ENCODE measurements at places on chromosomes 12 and 14.

GRCh38 chr12:100593490-100593889, 20.0 kb downstream of the GAS2L3 start:
- peak; percentile 74 for DNase-seq

DNA sequence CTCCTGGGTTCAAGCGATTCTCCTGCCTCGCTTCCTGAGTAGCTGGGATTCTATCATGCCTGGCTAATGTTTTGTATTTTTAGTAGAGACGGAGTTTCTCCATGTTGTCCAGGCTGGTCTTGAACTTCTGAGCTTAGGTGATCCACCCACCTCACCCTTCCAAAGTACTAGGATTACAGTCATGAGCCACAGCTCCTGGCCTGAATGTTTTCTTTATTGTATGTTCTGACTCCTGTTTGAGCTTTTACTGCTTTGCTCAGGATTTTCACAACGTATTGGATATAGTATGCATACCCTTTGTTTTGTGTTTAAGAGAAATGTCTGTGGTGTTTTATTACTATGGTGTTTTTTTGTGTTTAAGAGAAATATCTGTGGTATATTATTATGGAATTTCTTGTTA, 37.2 kb downstream of the ATF7IP start:
- no peak for DNase-seq

- DNase-seq: no peak
Observed at GRCh38 chr12:132524405-132524804, 34.5 kb downstream of the FBRSL1 start.

- DNase-seq: no peak
Observed at GRCh38 chr14:71240171-71240570, 332.9 kb downstream of the PCNX1 start.

- no peak for DNase-seq
Observed at GRCh38 chr12:54392485-54393206, 8.1 kb upstream of the ZNF385A start.

GRCh38 chr12:116415408-116416108, 138.1 kb upstream of the MED13L start:
- DNase-seq: no peak

DNA sequence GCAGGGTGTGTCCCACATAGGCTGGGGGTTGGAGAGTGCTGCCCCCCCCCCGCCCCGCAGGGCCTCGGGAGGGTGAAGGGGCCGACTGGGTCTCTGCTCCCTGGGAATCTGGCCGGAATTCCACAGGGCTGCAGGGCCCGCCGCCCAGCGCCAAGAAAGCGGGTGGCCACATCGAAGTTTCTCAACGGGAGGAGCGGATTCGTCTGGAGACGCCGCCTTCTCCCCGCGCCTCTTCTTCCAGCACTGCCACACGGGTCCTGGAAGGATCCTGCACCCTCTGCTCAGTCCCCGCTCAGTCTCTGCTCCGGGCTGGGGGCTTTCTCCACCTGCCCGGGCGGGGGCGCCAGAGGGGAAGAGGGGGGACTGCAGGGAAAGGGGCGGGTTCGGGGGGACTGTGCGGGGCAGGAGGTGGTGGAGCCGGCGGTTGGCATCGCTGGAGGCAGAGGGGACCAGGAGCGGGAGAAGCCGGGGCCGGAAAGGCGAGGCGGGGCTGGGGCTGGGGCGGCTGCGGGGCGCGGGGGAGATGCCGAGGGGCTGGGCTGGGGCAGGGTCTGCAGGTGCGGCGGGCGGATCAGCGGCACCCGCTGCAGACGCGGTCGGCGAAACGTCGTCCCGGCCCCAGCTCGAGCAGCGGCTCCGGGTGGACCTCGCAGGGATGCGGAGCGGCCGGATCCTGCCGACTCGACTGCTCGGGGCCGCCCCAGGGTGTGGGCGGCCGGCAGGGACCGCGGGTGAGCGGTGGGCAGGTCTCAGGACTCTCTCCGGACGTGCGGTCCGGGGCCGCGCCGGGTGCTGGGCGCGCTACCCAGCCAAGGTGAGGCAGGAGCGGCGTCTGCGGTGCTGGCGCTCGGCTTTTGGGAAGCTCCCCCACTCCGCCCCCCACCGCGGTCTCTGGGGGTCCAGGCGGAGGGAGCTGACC, 811.4 kb upstream of the TMEM132C start:
- no peak for DNase-seq

GRCh38 chr12:118822512-118822911, 158.8 kb upstream of the SRRM4 start:
- DNase-seq: no peak

DNA sequence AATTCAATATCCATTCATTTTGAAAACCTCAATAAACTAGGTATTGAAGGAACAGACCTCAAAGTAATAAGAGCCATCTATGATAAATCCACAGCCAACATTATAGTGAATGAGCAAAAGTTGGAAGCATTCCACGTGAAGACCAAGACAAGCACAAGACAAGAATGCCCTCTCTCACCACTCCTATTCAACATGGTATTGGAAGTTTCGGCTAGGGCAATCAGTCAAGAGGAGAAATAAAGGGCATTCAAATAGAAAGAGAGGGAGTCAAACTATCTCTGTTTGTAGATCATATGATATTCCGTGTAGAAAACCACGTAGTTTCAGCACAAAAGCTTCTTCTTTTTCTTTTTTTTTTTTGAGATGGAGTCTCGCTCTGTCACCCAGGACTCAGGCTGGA, 550.3 kb downstream of the FSCB start:
- DNase-seq: no peak

DNA sequence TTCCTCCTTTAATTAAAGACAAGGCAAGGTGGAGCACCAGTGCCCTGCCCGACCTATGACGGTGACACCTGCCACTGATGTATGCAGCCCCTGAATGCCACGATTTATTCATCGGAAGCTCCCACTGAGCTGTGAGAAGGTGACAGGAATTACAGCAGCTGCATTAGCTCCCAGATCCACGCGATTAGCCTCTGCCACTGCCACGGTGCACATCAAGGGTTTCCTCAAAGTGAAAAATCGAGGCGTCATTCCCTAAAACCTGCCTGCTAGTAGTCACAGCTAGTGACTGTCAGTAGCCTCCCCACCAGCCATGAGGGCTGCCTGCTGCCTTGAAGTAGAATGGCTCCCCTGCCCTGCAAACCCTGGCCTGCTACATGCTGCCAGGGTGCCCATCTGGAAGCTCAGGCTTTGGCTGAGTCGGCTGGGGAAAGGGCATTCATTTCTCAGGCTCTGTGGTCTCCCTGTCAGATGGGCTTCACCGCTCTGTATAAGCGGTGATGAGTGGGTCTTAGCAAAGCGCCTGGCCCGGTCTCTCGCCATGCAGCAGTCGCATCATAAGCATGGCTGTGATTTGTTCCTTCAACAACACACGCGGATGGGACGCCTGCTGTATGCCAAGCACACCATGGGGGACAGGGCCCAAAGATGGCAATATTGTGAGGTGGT, 8.2 kb upstream of the BCL11B start:
- DNase-seq: no peak

- no peak for DNase-seq
Observed at GRCh38 chr14:35240231-35240630, 52.0 kb upstream of the PSMA6 start.
